ENCODE measurements at places on chromosomes 2 and 18.
A peak's percentile ranks its signal among the peaks of the same experiment; 100 is the strongest.

DNA sequence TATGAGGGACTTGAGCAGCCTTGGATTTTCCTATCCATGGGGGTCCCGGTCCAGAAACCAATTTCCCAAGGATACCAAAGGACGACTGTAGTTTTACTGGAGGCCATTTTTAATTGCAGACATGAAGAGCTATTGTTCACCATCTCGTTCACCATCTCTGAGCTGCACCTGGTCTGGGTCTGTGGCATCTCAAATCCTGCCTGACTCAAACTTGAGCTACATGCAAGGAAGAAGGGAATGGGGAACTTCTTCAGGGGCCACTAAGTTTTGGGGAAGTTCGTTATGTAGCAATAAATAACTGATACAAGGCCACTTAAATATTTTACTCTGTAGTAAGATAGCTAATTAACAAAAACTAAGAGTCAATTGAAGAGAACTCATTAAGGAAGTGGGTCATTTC is 2.1 kb upstream of the SMCHD1 start:
- no peak for DNase-seq

GRCh38 chr18:23537274-23537673 is 34.0 kb downstream of the RMC1 start:
- no peak for DNase-seq

GRCh38 chr2:234254783-234255521 is 204.4 kb downstream of the SPP2 start:
- DNase-seq: no peak

GRCh38 chr2:86764661-86765309 is 25.9 kb downstream of the CD8A start:
- peak; percentile 1 for DNase-seq

DNA sequence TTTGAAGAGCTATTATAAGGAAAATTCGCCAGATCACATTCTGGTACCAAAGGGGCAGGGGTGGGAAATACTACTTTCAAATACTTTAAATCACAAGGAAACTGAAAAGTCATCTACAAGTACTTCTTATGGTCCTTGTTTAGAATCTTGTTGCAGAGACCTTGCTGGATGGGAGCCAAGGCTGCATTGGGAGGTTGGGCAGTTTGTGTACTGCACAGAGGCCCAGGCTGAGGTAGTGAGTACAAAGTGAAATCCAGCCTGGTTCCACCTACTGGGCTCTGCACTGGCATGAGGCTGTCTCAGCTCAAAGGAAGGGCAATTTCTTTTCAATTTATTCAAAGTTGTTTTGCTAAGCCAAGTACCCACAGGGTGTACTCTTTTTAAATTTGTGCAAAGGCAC is 140.3 kb upstream of the DLX2 start:
- no peak for DNase-seq

- peak; percentile 79 for DNase-seq
Observed at GRCh38 chr2:199455545-199456382, 2.0 kb downstream of the SATB2 start.

DNA sequence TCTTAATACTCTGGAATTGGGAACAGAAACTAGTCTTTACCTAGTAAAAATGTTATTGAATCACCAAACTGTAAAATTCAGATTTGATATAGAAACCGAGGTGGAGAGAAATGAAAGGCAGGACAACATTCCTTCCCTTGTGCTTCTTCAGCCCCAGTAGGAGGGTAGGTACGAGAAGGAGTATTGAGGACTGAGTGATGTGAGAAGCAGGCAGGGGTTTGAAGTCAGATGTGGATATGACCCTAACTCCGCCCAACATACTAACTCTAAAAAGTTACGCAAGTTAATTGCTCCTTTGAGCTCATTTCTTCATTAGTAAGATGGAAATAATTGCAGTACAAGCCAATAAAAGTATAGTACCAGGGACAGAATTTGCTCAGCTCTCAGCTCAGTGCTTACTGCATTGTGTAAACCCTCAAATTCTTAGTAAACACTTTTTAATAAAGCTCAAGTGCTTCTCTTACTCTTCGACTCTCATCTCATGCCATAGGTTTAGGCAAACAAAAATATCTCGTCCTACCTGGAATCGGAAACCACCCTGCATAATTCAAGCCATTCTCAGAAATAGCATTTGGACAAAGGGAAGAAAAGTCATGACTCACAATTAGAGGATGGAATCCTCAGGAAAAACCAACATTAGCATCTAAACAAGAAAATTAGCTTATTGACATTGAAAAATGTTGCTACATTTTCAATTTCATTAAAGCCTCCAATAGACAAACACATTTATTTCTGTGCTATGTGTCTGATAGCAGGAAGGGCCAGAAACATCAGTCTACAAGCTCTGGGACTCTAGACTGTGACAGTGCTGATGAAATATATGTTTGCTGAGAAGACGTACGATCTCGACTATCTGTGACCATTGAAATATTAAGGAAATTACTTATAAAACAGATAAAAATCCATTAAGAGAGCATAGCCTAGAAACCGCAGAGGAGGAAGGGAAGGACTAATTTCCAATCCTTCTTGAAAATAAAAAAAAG is 161.3 kb downstream of the HNMT start:
- DNase-seq: no peak

GRCh38 chr18:13239171-13239956 is 20.8 kb downstream of the LDLRAD4 start:
- DNase-seq: no peak

DNA sequence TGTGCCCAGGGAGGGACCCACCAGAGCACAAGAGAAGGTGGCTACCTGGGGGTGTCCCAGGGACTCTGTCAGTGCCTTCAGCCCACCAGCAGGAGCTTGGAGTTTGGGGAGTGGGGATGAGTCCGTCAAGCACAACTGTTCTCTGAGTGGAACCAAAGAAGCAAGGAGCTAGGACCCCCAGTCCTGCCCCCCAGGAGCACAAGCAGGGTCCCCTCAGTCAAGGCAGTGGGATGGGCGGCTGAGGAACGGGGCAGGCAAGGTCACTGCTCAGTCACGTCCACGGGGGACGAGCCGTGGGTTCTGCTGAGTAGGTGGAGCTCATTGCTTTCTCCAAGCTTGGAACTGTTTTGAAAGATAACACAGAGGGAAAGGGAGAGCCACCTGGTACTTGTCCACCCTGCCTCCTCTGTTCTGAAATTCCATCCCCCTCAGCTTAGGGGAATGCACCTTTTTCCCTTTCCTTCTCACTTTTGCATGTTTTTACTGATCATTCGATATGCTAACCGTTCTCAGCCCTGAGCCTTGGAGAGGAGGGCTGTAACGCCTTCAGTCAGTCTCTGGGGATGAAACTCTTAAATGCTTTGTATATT is 14.0 kb downstream of the ITM2C start:
- no peak for DNase-seq

DNA sequence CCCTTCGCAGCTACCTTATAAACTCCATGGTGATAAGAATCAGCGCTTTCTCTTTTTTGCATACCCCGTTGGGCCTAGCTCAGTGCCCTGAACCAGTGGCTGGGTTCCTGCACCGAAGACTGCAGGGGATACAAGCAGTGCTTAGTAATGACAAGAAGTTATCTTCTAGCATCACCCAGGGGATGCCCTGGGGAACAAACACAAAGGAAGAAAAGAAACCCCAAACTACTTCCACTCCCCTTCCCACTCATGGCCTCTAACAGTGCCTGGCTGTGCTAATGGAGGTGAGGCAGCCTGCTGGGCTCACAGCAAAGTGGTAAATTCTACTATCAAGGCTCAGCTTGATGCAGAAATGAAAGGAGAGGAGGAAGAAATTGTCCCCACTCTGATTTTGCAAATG is 314.7 kb downstream of the TXNL1 start:
- no peak for DNase-seq

- DNase-seq: no peak
Observed at GRCh38 chr2:207825045-207825954, 55.6 kb upstream of the FZD5 start.

DNA sequence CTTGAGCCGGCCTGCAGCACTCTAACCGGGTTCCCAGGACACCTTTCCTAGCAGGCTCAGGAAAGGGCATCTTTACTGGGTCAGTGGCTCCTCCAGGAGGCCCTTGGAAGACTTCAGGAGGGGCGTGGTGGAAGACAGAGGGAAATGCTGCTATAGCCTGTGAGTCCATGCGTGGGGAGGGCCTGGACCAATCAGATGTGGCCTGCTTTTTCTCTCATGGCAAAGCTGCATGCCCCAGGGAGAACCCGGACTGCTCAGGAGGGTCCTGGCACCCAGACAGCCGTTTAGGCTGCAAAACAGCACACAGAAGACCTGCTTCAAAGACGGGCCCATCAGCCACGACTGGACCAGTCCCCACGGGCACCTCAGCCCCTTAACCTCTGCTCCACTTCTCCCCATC is 84.4 kb downstream of the EIPR1 start:
- no peak for DNase-seq

GRCh38 chr2:68709421-68709911 is 25.1 kb upstream of the ARHGAP25 start:
- peak; percentile 46 for DNase-seq

DNA sequence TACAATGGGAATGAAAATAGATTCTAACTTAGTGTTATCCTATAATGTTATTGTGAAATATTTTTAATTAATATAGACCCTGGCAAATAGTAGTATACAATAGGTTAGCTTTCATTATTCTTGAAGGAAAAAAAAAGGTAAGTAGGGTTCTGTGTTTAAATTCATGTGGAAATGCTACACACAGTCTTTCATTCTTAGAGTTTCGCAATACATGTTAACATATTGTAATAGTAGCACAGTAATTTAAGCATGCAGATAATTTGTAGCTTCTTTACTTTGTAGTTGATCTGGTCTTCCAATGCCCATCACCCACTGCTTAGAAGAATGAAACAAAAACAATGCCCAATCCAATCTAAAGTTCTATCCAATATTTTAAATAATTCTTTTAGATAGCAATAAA is 54.8 kb upstream of the MSTN start:
- DNase-seq: no peak

GRCh38 chr2:28279371-28279770 is 113.3 kb upstream of the FOSL2 start:
- no peak for DNase-seq

GRCh38 chr2:164009756-164010337 is 274.0 kb upstream of the FIGN start:
- DNase-seq: peak; percentile 78

GRCh38 chr2:226299771-226300170 is 499.8 kb downstream of the IRS1 start:
- DNase-seq: no peak

DNA sequence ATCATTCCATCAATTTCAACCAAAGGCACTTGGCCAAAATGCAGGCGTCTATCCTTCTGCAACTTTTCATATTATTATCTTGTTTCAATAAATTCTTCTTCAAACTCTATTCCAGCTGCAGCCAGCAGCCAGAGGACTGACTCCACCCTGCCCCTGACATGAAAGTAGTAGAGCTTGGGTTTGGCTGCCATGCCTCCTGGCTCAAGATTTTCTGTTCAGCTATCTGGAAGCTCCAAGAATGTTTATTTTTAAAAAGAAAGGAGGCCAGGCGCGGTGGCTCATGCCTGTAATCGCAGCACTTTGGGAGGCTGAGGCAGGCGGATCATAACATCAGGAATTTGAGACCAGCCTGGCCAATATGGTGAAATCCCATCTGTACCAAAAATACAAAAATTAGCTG is 4.9 kb downstream of the DNAH7 start:
- no peak for DNase-seq

GRCh38 chr2:20097889-20098714 is 46.7 kb upstream of the LAPTM4A start:
- peak; percentile 73 for DNase-seq

- no peak for DNase-seq
Observed at GRCh38 chr2:85589982-85590791, 5.4 kb upstream of the RNF181 start.

DNA sequence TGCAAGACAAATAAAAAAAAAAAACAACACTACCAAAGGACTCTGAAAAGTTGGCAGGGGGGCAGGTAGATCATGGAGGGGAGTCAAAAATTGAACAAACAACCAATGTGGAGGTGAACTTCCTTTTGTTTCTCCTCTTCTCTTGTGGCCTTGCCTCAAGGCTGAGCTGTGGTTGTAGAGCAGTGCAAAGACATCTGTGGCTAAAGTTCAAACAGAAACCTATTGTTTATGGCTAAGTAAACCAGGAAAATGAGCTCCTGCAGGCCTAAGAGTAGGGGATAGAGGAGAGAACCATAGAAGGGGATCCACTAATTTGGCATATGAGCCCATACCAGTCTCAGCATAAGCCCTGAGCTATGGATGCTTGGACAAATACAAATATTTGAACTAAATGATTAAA is 40.2 kb upstream of the EGR4 start:
- DNase-seq: peak; percentile 27

DNA sequence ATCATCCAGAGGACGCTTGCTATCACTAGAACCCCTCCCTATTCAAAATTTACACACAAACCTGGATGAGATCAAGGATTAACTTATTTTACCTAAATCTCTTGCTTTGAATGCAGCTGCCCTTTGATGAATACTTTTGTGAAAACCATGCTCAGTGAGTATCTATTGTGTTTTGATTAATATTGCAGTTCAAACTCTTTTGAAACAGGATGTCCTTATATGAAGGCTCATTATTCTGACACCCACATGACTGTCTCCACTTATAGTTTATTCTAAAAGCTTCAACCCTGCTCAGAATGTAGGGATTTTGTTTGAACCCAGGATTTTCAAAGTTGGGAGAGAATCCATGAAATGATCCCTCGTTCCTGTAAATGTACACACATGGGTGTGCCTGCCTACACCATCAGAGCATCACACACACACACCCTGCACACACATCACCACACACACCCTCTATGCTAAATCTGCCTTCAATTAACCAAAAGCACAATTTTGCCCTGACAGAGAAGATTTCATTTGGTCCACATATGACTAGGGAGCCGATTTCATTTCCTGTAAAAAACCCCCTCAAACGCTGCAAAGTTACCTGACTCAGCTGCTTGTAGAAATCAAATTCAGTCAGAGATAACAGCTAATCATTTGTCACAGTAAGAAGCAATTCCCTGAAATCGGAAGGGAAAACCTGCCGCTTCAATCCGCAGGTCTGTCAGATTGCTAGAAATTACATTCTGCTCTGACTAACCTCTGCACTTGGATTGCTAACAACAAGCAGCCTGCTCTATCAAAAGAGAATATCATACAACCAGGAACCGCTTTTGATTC is 65.2 kb downstream of the ZEB2 start:
- no peak for DNase-seq

GRCh38 chr2:121095257-121096080 is 189.5 kb downstream of the TFCP2L1 start:
- peak; percentile 8 for DNase-seq

- DNase-seq: no peak
Observed at GRCh38 chr2:241088376-241088775, 13.7 kb downstream of the MTERF4 start.

DNA sequence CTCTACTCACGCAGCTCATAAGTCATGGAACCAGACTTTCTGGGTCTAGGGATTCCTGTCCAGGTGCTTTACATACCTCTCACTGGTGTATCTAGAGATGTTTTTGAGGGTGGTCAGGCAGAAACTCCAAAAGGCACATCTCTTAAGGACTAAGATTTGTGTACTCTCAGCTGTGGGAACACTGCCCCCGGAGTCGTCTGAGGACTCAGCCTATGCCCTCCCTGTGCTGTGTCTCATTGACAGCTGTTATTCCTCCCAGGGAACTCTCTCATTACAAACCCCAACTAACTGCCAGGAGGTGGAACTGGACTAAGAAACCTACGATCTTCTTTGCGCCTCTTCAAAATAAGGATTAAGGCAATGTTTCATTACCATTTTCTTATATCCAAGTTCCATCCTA is 293.9 kb upstream of the DLGAP1 start:
- DNase-seq: no peak

Data from NCI-H748 treated with DMSO at 0.1 percent for 48 hours (cell line).